ENCODE measurements at places on chromosomes 4 and X.

GRCh38 chr4:85676850-85677590, 202.1 kb downstream of the ARHGAP24 start:
- no peak for DNase-seq

- no peak for DNase-seq
Observed at GRCh38 chrX:129449148-129449547, 74.1 kb downstream of the SMARCA1 start.

- no peak for DNase-seq
Observed at GRCh38 chr4:81628489-81628888, 156.8 kb upstream of the RASGEF1B start.

- no peak for DNase-seq
Observed at GRCh38 chr4:150625033-150625432, 43.1 kb downstream of the MAB21L2 start.

- DNase-seq, result no peak
Observed at GRCh38 chr4:36734334-36734733, 452.9 kb downstream of the DTHD1 start.

- DNase-seq, result no peak
Observed at GRCh38 chrX:9650091-9650490, 115.6 kb downstream of the GPR143 start.
